ENCODE measurements at places on chromosomes 5 and 9. TPM values are rescaled to one million over a fixed set of nuclear protein-coding genes. Genes with fewer than 3 reads are reported as not detected.
A peak's percentile ranks its signal among the peaks of the same experiment; 100 is the strongest.

GRCh38 chr9:26523577-26523976, 369.0 kb downstream of the CAAP1 start:
- DNase-seq, result no peak

DNA sequence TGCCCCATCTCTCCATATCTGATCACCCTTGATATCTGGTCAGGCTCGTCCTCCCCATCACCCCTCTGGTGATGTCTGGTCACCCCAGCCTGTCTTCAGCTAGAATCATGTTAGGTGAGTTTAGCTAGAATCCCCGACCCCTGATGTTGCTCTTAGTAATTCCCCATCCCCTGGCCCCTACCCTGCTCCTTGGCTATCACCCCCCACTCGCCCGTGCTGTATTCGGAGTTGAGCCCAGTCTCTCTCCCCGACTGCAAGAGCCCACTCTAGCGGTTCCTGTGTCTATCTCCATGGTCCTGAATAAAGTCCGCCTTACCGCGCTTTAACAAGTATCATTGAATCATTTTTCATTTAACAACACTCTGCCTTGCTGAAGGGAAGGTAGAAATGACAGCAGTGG, 33.7 kb downstream of the ADAMTS2 start:
- DNase-seq, result no peak

DNA sequence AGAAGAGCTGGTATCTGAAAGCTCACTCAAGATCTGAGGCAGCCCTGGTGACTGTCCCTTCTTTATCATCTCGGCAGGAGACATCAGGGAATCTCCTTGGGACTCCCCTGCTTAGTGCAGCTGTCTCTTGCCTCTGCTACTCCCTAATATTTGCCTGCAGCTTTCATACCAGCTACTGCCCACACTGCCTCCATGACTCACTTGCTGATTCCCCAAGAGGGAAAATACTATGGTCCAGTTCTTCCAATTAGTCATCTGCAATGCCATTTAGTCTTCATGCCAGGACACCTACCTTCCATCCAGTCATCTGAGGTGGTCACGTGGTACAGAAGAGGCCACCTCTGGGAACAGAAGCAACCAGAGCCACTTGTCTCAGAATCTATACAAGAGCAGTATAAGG, 270.8 kb downstream of the NTRK2 start:
- no peak for DNase-seq

- DNase-seq, result no peak
Measured at GRCh38 chr5:92364986-92365550, 982.0 kb upstream of the ARRDC3 start.

DNA sequence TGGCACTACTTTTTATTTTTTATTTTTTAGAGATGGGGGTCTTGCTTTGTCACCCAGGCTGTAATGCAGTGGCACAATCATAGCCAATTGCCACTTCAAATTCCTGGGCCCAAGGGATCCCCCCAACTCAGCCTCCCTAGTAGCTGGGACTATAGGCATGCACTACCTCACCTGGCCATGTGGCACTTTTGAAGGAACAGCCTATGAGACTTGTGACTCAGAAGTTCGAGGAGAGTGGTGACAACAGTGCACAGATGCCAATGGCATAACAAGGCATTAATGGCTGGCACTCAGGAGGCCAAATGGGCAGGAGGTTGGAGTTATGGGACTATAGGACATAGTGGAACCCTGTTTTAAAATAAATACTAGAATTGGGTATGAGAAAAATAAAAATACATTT, 33.7 kb downstream of the ANKRD31 start:
- no peak for DNase-seq

DNA sequence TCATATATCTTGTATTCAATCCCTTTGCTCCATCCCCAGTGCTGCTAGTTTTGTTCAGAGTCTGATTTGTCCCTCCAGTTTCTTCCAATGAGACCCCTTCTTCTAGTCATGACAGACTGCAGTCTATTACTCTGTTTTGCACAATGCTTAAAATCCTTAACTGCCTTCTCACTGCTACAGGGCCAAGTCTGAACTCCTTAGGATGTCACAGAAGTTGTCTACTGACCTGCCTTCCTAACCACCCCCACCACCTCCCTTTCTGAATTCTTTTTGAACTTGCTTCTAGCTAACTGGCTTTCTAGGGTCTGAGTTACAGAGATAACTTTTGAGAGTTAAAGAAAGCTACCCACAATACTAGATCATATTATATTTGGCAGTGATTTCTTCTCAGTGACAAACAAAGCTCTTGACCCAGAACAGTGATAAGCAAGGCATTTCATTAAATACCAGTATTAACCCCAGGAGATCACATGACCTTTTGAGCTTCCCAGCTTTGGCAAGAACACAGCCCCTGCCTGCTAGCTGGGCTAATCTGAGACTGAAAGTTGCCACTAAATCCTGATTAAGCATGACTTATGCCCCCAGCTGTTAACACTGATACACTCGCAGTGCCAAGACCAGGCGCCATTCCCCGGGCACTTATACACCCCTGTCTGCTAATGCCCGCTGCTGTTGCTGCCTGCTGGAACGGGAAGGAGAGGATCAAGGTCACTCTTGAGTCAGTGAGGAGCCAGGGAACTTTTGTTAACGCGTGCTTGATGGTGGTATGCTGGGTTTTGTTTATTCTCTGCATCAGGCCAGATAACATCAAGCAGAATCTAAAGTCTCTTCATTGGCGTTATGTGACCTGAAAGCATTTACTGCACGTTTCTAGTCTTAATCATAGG, 36.4 kb upstream of the ADAMTSL1 start:
- peak; percentile 54 for DNase-seq

The SEMA5A gene
- 12.0 TPM for total RNA-seq

Data from RPMI7951 (cell line).